ENCODE measurements at places on chromosomes 2 and 18.

GRCh38 chr2:99700482-99701398 is 210.9 kb upstream of the REV1 start:
- no peaks in the 10 kb centered on the region for H3K36me3 ChIP-seq
- no peak overlapping the region for H3K27ac ChIP-seq
- no peak overlapping the region for H3K4me3 ChIP-seq
- H3K4me1 ChIP-seq: no peaks in the 10 kb centered on the region

GRCh38 chr2:159683817-159684216 is 28.5 kb upstream of the MARCHF7 start:
- no peak for DNase-seq
- no peaks in the 10 kb centered on the region for H3K4me1 ChIP-seq
- H3K4me3 ChIP-seq: no peak overlapping the region
- no peaks in the 10 kb centered on the region for H3K27me3 ChIP-seq
- H3K27ac ChIP-seq: no peak overlapping the region

DNA sequence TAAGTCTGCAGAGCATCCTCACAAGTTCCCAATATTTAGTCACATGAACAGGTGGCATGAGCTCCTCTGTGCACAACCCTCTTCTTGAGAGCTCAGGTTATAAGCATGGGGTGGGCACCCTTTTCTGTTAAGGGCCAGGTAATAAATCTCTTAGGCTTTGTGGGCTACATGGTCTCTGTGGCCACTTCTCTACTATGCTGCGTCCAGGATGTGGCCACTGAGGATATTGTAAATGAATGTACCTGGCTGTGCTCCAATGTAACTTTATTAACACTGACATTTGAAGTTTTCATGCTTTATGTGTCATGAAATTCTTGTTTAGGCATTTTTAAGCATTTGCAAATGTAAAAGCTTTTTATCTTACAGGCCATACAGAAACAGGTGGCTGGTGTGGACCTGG is 116.8 kb upstream of the ST6GAL2 start:
- H3K4me1 ChIP-seq: peaks cover 12% of the 10 kb centered on the region
- H3K27me3 ChIP-seq: no peaks in the 10 kb centered on the region

DNA sequence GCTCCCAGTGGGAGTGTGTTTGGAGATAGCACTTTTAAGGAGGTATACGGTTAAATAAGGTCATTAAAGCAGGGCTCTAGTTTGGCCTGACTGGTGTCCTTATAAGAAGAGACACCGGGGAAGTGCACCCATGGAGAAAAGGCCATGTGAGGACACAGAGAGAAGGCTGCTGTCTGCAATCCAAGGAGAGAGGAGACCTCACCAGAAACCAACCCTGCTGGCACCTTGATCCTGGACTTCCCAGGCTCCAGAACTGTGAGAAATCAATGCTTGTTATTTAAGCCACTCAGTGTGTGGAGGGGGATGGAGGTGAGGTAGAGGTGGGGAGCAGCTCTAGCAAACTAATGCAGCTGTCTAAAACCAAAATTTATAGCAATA is 62.0 kb downstream of the RPL31 start:
- no peak overlapping the region for H3K27ac ChIP-seq
- DNase-seq: no peak
- no peaks in the 10 kb centered on the region for H3K36me3 ChIP-seq
- no peaks in the 10 kb centered on the region for H3K4me1 ChIP-seq

DNA sequence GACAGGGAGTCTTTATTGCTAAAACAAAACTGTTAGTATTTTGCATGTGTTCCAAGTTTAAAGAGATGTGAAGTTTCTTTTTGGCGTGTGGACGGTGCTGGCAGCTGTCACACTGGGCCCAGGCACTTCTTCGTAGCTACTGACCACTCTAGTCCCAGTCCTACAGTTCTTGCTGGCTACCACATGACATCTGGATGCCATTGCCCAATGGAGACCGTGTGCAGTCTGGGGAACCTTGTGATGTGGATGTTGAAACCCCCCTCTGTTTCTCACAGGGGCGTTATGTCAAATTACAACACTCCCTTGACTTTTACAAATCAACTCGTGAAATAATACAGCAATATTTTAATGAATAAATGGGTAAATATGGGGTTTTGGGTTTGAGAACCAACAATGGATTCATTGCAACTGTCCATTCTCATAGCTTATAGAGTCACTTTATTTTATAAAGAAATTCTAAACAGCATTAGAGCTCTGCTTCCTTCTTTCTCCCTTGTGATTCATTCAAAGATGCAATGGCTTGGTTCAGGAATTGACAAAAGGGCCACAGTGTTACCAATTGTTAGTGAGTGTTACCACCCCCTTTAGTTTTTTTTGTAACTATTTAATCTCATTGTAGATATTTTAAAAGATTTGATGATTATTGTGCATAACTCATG is 1.2 kb downstream of the GPD2 start:
- H3K4me3 ChIP-seq: peak overlapping the region; percentile 50
- peak; percentile 5 for DNase-seq
- no peak overlapping the region for H3K27ac ChIP-seq
- no peaks in the 10 kb centered on the region for H3K36me3 ChIP-seq
- peaks cover 28% of the 10 kb centered on the region for H3K4me1 ChIP-seq

DNA sequence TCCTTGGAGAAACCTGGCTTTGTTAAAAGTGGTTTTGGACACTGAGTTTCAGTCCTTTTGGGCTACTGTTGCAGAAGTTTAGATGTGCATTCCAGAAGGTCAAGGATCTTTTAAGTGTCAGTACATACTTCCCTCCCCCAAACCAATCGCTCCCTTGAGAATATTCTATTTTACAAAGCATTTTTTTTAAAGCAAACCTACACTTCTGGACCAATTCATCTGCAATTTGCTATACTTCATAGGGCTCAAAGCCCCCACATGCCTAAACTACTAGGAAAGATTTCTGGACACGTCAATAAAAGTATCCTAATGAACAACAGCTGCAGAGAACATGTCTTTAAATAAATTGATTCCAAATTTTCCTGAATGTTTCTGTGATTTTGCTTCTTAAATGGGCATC is 157.6 kb downstream of the RDH14 start:
- no peaks in the 10 kb centered on the region for H3K4me1 ChIP-seq

DNA sequence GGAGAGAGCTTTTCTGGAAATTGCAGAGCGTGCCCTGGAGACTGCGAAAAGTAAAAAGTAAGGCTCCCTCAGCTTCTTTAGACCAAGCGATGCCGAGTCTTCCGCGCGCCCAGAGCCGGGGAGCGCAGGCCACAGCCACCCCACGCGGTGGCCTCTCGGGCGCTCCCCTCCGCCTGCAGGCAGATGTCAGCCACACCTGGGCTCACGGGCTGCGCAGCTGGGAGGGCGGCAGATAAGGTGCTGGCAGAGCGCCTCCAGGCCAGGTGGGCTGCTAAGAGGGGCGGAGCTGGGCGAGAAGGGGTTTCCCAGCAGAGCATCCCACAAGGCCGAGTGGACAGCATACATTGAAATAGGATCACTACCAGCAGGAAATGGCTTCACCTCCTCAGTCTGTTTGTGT is 81.7 kb downstream of the ARHGEF4 start:
- H3K4me3 ChIP-seq: no peak overlapping the region
- DNase-seq: no peak
- H3K27me3 ChIP-seq: no peaks in the 10 kb centered on the region
- H3K4me1 ChIP-seq: peaks cover 7% of the 10 kb centered on the region
- H3K36me3 ChIP-seq: no peaks in the 10 kb centered on the region
- H3K27ac ChIP-seq: peak overlapping the region; percentile 13

DNA sequence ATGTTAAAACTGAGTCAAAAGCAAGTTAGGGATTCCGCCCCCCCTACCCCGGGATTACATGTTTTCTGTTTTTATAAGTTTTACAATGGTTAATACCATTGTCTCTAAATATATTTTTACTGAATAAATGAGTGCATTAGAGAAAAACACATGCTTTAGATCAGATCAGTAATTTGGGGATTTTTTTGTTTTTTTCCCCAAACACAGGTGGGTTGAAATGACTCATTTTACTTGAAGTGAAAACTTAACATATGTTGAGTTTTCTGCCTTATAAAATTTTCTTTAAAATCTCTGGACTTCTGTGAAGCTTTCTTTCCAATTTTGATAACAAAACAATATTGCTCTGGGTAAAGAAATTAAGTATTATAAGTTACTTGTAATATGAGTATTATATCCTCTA is 114.4 kb downstream of the AGPS start:
- H3K4me3 ChIP-seq: no peak overlapping the region
- H3K27ac ChIP-seq: no peak overlapping the region

All from neural progenitor cell (in vitro differentiated cells).